ENCODE measurements at places on chromosomes 12 and 14. TPM values are rescaled to one million over a fixed set of nuclear protein-coding genes. Genes with fewer than 3 reads are reported as not detected.
A peak's percentile ranks its signal among the peaks of the same experiment; 100 is the strongest.

- no peak for DNase-seq
Measured at GRCh38 chr12:105192624-105193225, 43.2 kb downstream of the APPL2 start.

DNA sequence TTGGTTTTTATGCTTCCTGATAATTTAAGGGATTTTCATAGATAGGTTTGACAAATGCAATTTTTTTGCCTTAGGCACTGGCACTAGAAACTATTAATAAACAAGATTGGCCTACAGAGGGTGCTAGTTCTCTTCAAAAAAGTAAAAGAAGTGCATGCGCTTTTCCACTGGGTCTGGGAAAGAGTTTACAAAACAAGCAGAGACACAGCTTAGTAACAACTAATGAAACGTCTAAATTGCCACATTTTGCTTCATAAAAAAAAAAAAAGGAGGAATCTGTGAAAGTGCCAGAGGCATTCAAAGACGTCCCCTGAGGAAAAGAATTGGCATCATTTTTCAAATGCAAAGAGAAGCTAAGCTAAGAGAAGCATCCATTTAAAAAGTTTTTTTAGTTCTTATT is 58.3 kb upstream of the EEA1 start:
- DNase-seq, result peak; percentile 79

DNA sequence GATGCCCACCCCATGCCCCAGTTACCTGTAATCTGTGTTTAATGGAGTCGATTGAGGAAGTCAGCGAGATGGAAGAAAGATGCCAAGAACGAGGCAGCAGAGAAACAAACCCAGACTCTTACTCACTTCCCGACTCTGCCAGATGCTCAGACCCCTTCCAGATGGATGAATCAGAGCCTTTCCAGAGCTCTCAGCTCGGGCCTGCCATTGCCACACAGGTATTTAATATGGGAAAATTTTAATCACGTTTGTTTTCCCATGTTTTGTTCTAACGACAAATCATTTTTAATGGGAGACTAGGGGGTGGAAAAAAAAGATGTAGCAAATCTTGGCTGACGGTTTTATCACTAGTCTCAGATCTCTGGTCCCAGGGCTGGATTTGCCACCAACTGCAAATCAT is 72.5 kb upstream of the SRRM4 start:
- DNase-seq, result no peak

Gene AQP6
- total RNA-seq, result 0.37 TPM

- no peak for DNase-seq
Measured at GRCh38 chr12:110696283-110696682, 7.4 kb upstream of the HVCN1 start.

DNA sequence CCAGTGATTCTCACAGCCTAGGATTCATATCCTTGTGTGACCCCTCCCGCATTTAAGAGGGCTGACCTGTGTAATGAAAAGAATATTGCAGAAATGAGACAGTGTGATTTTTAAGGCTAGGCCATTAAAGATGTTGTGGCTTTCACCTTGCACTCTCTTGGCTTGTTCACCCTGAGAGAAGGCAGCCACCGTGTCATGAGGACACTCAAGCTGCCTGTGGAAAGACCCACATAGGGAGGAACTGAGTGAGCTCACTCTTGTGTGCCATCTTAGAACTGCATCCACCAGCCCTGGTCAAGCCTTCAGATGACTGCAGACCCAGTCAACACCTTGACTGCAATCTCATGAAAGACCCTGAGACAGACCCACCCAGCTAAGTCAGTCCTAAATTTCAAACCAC is 46.3 kb upstream of the TMPO start:
- DNase-seq, result no peak

DNA sequence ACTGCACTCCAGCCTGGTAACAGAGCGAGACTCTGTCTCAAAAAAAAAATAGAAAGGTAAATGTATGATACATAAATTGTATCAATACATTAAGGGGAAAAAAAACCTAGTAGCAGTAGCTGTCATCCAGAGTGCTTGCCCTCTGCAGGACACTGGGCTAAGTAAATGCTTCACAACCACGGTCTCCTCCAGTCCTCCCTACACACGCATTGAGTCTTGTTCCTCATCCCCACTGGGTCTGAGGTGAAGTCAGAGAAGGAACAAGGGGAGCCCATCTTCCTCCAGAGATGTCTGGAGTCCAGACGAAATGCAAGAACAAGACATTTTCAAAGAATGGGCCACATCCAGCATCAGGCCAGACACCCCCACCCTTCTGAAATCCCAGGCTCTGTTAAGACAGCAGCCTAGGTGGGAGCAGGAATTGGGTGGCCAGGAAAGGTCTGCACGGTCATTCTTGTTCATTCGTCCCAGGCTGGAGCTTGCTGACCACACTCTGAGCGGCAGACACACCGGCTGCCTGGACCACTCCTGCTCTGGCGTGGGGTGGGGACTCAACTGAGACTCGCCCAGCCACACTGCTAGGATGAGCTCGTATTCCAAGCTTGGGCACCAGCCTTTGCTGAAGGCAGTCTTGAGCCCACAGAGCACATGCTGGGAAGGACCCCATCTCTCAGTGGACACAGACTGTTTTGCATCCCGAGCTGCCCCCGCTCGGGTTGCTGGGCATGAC is 45.5 kb downstream of the CHGA start:
- DNase-seq, result no peak

DNA sequence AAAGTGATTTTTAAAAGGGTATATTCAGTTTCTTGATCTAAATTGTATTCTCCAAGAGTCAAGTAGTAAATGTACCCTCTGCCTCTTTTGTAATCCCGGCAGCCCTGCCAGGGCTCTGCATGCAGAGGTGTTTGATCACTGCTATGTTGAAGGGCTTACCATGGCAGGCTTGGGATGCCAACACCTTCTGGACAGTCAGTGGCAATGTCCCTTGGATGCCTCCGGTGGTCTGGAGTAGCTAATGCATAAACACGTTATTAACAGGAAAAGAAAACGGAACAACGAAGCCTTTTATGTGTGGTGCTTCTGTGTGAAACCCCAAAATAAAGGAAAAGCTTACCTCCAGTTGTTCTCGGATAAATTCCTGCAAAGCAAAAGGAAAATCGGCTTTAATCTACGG is 19.9 kb downstream of the EIF2B2 start:
- no peak for DNase-seq

DNA sequence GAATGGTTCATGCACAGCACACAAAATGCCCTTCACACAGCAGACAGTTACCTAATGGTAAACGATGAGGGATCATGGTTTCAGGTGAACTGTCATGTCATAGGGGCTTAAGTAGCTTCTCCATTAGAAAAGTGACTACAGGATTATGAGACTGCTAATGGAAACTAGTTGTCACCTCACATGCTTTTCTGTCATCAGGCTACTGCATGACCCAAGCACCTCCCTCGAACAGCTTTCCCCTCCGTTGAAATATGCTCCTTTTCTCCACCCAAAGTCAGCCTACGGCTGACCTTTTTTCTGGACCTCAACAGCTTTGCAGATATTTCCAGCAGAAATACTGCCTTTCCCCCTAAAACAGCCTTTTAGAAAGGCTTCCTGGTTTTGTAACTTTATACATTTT is 467.3 kb downstream of the EGLN3 start:
- no peak for DNase-seq

Gene SLC24A4
- not detected for total RNA-seq

Gene KCNC2
- not detected for total RNA-seq

- DNase-seq, result no peak
Measured at GRCh38 chr14:36511981-36512584, 7.9 kb downstream of the NKX2-1 start.

Gene PRR4
- 9.2 TPM for total RNA-seq

GRCh38 chr14:64233531-64234190 is 60.5 kb downstream of the ESR2 start:
- no peak for DNase-seq

GRCh38 chr14:103296007-103296406 is 38.0 kb upstream of the EIF5 start:
- no peak for DNase-seq

- DNase-seq, result no peak
Measured at GRCh38 chr14:21475767-21476522, 814 bp downstream of the RAB2B start.

DNA sequence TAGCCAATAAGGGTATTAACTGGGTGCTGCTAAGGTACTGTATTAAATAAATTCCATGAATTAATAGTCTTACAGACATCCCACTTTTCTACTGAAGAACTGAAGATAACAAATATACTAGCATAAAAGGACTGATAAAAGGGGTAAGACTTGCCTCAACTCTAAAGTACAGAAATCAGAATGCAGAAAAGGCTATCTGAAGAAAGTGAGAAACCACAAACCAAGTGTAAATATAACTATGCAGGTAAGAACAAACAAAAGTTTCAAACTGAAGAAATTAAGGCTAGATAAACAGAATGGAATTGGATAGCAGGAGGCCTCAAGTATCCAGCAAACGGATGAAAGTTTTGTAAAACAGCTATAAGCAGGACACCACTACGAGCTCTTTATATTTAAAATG is 29.5 kb downstream of the YAF2 start:
- no peak for DNase-seq

DNA sequence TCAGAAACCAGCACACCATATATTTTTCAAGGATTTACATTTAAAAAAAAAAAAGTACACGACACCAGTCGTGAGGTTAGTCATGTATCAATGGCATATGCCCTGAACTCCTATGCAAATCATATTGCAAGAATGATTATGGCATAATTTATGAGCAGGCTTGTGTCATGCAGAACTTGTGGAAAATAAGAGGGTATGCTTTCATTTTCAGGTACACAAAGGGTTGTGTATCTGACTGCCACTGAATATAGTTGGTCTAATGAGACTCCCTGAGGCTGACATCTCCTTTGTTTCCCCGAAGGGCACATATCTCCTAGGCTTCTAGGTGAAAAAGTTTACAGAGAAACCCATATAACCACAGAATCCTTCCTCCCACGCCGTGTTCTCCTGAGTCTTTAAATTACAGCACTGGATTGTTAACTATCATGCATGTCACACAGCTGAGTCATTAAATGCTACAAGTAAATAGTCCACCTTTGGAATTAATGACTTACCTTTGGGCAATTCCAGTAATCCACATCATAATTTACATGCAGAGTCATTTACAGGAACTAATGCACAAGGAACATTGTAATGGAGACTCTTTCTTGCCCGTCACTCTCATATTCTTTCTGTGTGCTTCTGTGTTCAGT is 356.7 kb upstream of the DIO2 start:
- no peak for DNase-seq

DNA sequence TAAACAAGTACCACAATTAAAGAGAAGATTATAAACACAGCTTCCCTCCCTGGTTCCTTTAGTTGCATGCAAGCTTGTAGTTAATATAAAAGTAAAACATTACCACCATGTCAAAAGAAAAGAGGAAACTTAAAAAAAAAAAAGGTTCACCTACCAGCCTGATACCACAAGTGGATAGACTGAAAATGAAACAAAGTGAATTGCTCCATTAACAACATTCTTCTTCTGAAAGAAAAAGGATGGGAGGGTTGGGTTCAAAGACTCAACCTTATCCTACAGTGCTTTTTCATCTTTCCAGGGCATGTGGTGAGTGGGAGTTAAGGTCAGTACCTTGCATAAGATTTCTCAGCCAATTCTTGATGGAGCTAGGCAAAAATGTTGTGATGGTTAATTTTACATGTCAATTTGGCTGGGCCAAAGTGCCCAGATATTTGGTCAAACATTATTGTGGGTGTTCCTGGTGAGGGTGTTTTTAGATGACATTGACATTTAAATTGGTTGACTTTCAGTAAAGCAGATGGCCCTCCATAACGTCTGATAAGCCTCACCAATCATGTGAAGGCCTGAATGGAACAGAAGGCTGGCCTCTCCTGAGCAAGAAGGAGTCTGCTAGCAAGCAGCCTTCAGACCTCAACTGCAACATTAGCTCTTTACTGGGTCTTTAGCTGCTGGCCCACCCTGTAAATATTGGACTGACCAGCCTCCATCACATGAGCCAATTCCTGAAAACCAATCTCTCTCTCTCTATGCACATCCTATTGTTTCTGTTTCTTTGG is 28.8 kb downstream of the VCPKMT start:
- no peak for DNase-seq

- no peak for DNase-seq
Measured at GRCh38 chr14:91898372-91898771, 31.0 kb upstream of the TC2N start.

DNA sequence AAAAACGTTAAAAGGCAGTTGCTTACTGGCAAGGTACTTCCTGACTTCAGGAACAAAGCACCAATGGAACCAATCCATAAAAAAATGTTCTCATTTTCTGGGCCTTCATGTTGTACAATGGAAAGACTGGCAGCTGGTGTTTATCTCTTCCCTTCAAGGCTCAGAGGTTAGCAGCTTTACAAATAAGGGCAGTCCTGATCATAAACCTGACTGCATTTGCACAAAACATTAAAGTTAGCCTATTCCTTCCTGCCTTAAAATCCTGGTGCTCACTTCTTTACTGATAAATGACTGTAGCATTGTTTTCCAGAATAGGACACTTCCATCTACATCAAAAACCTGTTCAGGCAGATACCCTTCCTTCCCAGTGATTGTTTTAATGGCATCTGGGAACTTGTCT is 19.2 kb downstream of the IL26 start:
- no peak for DNase-seq

GRCh38 chr12:56001487-56002100 is 4.5 kb downstream of the SUOX start:
- DNase-seq, result no peak

Gene HOTAIR
- 4.1 TPM for total RNA-seq

DNA sequence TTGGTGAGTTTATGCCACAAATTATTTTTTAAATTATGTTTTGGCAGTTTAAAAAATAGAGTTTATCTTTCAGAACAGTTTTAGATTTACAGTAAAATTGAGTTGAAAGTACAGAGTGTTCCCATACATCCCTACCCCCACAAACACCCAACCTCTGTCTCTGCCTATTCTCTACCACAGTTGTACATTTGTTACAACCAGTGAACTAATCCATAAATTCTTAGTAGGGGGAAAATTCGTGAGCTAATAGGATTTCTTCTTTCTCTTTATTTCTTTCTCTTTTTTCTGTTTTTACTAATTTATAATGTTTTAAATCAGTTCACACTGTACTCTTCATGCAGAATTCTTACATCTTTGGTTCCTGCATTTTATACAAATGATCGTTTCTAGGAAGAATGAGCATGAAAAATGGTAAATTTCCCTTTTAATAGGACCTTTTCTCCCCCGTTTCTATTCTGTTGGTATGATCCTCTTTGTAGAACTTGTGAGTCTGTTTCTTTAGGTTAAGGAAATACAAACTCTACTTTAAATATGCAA is 56.7 kb downstream of the MIPOL1 start:
- DNase-seq, result no peak

GRCh38 chr14:68756000-68756481 is 36.8 kb downstream of the ZFP36L1 start:
- no peak for DNase-seq

DNA sequence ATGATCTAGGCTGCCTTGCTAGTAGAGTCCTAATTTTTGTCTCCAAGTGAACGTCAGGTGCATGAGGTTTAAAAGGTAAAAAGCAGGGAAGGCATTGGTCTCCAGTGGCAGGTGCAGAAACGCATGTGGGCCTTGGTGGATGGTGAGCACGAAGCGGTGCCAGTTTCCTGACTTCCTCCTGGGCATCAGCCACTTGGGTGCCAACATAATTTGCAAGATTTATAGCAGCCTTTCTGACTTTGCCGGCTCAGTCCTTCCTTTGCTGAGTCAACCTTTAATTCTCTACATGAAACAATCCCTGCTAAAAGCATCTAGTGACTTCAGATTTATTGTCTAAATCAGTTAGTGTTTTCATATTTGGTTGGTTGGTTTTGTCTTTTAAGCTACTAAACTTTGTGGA is 355.7 kb upstream of the TMEM132C start:
- peak; percentile 30 for DNase-seq

GRCh38 chr14:81070511-81070910 is 115.1 kb downstream of the TSHR start:
- DNase-seq, result no peak
